ENCODE measurements at places on chromosomes 5 and 9.

DNA sequence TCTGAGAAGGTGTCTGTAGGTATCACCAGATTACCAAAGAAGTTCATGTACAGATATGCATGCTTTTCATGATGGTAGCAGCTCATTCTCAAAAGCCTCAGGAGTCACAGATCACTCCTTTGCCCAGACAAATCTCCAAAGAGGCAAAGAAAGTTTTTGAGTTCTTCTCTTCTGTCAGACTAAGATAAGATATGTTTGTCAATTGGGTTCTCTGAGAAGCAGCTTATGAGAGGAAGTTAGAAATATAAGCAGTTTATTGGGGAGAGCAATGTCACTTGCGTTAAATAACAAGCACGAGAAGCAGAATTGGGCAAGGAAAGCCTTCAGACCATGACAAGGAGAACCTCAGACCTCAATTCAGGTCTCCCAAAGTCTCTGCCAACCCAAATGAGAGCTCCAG is 219.2 kb upstream of the KLF4 start:
- no peak for ATAC-seq

DNA sequence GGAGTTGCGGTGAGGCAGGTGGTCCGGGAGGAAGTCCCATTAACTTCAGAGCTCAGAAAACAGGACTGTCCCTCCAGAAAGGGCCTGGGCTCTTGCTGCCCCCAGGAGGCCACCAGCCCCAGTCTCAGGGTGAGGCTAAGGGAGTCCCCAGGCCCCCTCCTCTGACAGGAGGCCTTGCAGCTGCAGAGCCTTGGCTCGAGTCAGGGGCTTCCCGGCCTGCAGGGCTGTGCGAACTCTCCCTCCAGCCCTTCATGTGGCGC is 3.2 kb upstream of the STPG3 start:
- no peak for ATAC-seq

GRCh38 chr5:58466939-58467338 is 7.1 kb upstream of the PLK2 start:
- ATAC-seq, result peak; percentile 74

GRCh38 chr5:88740604-88741185 is 142.3 kb downstream of the MEF2C start:
- no peak for ATAC-seq

GRCh38 chr5:133820507-133820906 is 147.9 kb downstream of the C5orf15 start:
- no peak for ATAC-seq

- no peak for ATAC-seq
These were observed 54.3 kb downstream of the PTTG1 start for GRCh38 chr5:160475864-160476438.

DNA sequence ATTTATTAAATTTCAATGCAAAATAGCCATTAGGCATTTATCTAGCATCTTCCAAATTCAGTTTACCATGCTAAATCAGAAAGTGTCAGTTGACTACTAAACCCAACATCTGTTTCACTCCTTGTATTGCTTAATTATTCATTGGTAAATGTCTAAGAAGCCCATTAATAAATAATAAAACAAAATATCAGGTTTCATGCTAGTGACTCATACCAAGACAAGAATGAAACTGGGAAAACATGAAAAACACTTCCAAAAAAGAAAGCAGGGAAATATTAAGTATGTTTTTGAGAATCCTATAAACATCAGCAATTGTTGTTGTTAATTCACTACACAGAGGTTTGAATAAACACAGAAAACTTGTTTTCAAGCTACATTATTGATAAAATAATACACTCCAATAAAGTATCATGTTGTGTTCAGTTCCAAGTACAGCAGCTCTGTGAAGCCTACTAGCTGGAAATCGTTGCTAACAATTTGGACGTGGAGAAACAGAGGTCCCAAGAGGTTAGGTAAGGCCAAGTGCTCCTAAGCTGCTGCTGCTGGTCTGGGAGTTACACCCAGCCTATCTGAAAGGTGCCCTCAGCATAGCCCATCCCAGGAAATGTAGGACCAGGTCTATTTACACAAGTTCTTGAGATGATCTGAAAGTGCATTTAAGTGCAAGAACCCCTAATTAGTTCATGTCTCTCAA is 78.8 kb downstream of the GNAQ start:
- ATAC-seq, result no peak

GRCh38 chr5:139137697-139138096 is 60.5 kb downstream of the SIL1 start:
- no peak for ATAC-seq

DNA sequence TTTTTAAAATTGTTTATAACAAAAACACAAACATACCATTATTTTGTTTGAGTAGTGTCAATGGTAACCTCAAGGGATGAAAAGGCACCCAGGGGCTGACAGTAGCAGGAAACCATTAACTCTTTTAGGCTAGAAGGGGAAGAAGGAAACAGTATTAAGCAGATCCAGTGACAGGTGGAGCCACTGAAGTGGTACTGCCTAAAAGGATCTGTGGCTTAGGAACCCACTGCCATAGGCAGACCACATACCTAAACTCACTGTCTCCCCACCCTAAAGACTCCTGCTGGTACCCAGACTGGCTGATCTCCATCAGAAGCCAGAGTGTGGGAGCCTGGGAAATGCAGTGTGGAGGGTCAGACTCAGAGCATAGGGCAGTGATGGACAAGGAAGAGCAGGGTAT is 13.5 kb downstream of the RLN1 start:
- no peak for ATAC-seq

DNA sequence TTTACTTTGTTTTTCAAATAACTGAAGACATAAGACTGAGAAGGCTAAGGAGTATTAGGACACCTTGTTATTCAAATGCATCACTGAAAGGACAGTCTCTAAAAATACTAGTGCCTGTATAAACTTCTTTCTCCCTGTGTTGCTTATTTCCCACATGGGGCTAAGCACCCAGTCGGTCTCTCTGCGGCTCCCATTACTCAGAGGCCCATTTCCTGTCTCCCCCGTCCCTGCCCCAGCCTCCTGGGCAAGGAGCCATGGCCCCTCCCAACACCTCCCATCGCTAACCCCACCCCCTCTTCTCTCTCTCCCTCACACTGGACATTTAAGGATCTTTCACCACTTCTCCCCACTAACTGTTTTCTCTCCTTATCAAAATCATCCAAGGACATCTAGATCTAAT is 81.9 kb downstream of the EBF1 start:
- ATAC-seq, result no peak

DNA sequence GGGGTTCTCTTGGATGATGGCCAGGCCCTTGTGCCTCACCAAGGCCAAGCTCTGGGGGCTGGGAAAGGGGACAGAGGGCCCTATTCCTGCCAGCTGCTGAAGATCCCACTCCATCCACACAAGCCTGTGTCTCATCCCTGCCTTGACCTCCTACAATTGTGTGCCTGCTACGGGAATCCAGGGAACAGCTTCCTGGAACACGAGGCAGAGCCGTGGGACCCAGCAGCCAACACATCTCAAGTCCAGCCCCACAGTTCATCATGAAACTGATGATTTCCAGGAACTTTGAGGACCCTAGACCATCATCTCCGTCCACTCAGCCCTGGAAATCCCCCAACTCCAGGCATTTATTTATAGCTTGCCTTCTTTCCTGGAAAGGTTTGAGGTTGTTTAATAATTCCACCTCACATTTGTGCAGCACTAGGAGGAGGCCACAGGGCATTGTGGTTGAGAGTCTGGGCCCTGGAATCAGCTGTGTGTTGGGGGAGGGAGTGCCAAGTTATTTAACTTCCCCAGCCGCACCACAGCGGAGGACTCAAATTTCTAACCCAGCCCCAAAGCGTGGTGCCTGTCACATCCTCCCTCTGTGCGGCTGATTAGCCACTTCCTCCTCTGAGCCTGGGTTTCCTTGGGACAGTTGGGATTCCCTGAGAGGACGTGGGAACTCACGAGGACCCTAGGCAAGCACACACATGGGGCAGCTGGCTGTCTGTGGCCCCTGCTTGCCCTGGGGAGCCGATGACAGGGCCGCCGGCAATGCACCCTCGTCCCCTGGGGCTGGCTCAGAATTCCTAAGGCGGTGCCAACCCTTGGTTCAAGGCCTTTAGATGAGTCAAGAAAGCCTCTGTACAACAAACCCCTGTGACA is 58.2 kb upstream of the GGTA1 start:
- ATAC-seq, result no peak

GRCh38 chr9:127561491-127562278 is 50.4 kb upstream of the STXBP1 start:
- peak; percentile 21 for ATAC-seq

DNA sequence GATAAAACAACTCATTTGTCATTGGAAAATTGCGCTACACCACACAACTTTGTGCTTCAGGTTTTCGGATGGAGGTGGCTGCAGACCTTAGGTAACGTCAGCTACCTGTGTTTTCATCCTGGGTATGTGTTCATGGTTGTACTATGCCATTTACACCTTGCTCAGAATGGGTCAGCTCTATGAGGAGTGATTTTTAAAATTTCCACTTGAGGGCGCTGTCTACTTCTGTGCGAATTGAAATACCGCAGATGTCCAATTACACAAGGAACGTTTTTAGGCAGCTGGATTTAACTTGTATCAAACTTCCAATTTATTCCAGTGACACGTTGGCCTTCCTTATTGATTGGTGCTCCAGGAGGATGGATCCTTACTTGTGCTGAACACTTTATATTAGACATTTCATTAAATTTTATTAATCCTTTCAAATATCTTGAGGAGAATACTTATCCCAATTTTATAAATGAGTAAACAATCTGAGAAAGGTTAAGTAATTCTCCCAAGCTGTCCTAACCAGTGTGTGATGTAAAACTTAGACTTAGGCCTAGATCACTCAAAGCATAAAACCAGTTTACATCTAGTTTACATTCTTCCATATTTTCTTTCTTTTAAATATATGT is 23.4 kb downstream of the DMRTA1 start:
- ATAC-seq, result no peak

DNA sequence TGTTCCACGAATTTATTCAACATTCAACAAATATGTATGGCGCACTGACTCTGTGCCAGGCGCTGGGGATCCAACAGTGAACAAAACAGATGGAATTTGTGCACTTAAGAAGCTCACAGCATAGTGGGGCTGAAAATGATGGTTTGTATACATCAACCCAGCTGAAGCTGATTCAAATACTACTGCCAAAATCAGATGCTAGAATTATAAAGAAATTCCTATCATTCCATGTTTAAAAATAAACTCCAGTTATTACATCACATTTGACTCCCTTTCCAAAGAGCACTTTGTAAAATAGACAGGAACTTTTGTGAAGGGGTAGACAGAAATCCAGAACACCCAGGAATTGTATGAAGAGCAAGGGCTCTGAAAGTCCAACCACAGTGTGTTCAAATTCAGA is 54.1 kb downstream of the ZNF608 start:
- no peak for ATAC-seq

- no peak for ATAC-seq
These were observed 173.9 kb downstream of the AOPEP start for GRCh38 chr9:94900222-94901018.

DNA sequence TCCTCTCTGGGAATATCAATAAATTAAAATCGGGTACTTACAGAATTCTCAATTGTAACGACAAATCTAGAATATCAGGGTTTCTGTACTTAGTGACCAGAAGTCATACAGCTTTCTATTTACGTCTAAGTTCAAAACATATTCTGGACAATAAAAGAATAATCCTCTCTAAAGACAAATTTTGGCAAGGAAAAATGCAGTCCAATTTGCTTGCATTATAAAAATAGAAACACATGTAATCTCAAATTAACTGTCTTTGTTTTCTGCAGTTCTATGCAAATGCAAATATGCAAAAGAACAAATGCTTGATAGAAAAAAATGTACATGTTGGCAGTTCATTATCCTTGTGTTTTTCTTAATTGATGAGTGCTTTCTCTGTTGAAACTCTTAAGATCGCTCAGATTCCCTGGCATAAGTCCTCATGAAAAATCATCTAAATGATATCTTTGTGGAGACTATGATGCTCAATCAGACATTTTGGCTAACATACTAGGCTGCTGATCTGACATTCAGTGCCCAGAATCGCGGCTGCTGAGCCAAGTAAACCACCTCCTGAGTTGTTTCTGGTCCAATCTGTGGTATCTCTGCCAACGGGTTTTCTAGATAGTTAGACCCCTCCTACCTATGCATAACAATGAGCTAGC is 990.1 kb upstream of the C9orf72 start:
- no peak for ATAC-seq

GRCh38 chr5:150066901-150067396 is 19.4 kb downstream of the CSF1R start:
- ATAC-seq, result peak; percentile 51

- ATAC-seq, result no peak
These were observed 187.7 kb downstream of the DENND1A start for GRCh38 chr9:123742009-123742767.

GRCh38 chr9:33142535-33142934 is 24.6 kb downstream of the B4GALT1 start:
- no peak for ATAC-seq
